ENCODE measurements at places on chromosomes 16 and 17.

- no peak for DNase-seq
Measured at GRCh38 chr16:2726923-2727322, 6.9 kb upstream of the PRSS27 start.

GRCh38 chr17:73533127-73533526, 111.1 kb downstream of the SDK2 start:
- no peak for DNase-seq

GRCh38 chr16:65453646-65454045, 331.8 kb upstream of the CDH11 start:
- DNase-seq: no peak

- no peak for DNase-seq
Measured at GRCh38 chr17:66903781-66904180, 60.7 kb upstream of the CACNG4 start.

DNA sequence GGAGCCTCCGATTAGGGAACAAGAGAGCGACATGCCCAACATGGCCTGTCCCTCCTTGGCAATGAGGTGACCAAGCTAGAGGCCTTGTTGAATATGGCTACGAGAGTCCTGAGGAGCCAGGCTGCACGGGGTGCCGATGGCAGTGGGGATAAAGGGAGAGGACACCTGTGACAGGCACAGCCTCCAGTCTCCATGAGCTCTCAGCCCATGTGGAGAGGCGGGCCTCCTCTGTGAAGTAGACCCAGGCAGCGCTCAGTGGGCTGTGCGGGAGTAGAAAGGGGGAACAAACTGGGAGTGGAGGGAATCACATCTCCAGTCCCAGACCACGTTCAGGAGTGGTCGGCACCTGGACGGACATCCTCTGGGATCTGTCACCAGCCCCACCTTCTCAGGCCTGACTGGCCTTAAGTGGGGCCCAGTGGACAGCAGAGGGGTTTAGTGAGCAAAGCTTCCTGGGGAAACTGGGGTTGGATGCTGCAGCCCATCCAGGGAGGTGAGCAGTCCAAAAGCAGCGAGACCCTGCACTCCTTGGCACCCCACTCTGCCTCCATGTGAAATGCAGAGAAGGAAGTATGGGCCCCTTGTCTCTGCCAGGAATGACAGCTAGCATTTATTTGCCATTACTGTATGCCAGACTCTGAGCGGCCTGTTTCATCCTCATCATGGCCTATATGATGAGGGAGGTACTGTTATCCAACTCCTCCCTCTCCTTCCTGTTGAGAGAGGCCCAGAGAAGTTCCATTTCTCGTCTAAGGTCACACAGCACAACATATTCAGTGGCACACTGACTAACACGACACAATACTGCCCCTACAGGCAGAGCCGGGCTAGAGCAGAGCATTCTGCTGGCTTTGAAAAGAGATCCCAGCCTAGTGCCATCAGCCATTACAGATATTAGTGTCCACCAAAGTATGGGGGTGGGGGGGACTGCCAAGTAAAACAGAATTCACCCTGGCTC, 4.5 kb upstream of the TMEM92 start:
- peak; percentile 64 for DNase-seq

DNA sequence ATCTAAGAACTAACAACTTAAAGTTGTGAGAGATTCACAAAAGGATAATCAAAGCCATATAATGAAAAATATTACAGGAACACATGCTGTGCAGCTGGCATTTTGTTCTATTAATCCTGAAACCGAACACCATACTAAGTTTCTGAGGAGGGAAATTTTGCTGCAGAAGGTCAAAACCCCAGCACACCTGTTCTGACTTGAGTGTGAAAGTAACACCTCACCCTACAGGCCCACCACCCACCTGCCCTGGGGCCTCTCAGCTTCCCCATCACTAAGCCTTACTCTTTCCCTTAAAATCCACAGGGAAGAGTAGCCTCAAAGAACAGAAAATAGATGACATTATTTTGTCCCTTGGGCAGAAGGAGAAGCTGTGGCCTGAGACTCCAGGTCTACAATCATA, 44.8 kb downstream of the STAT5A start:
- no peak for DNase-seq

GRCh38 chr17:43434902-43435319, 36.1 kb downstream of the ARL4D start:
- DNase-seq: no peak

GRCh38 chr17:7393613-7394451, 493 bp downstream of the PLSCR3 start:
- no peak for DNase-seq

GRCh38 chr17:41476866-41477815, 3.8 kb downstream of the KRT35 start:
- DNase-seq: no peak

- DNase-seq: no peak
Measured at GRCh38 chr17:19238167-19238505, 970 bp downstream of the EPN2 start.

- DNase-seq: no peak
Measured at GRCh38 chr17:73506470-73507435, 137.5 kb downstream of the SDK2 start.

GRCh38 chr16:586645-587590, 2.9 kb upstream of the RAB40C start:
- DNase-seq: no peak

- DNase-seq: peak; percentile 71
Measured at GRCh38 chr17:77424585-77425344, 284.0 kb downstream of the SEC14L1 start.

- DNase-seq: no peak
Measured at GRCh38 chr17:57532966-57533365, 212.1 kb downstream of the CCDC182 start.

- DNase-seq: no peak
Measured at GRCh38 chr16:81316176-81316496, 1.4 kb downstream of the GAN start.
